ENCODE measurements at places on chromosomes 1 and 21.

DNA sequence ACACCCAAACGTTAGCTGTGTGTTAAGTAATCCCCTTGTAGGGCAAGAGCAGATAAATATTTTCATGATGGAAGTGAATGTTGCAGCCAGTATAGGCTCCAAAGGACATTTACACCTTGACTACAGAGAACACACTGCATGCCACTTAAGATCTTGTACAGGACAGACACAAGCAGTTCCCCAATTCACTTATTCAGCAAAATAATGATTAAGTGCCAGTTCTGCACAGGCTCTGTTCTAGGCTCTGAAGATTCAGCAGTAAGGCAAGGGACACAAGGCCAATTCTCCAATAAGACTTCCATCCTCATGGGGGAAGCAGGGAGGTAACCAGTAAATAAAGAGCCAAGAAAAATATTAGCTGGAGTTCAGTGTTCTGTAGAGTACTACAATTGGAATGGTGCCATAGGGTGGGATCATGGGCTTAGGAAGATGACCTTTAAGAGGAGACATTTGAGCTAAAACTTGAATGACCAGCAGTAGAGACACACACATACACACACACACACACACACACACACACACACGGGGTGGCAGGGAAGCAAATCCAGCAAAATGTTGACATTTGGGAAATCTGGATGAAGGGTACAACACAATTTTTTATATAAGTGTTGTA lies 199.9 kb upstream of the JUN start:
- DNase-seq, result no peak

DNA sequence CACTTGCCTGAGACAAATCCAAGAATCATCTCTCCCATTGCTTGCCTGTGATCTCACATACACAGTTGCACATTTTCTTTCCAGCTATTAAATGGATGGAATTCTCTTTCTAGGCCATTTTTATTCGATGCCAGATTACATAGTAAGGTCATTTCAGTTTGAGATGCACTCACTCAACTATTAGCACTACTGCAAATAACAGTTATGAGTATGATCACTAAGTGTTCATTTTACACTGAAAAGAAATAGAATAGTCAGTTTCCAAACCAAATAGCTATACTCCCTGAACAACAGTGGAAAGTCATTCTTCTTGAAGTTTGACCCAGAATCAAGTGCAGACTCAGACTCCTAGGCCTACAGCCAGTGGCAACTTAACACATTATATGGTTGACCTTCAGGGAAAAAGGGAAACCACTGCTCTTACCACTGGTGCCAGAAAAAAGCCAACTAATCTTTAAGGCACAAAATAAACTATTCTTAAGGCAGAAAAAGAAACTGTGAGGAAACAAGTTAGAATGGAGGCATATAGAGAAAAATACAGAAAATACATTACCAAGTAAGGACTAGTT lies 31.5 kb downstream of the WNT2B start:
- peak; percentile 34 for DNase-seq

- DNase-seq, result no peak
These were observed 28.3 kb downstream of the SUCO start for GRCh38 chr1:172561252-172561651.

DNA sequence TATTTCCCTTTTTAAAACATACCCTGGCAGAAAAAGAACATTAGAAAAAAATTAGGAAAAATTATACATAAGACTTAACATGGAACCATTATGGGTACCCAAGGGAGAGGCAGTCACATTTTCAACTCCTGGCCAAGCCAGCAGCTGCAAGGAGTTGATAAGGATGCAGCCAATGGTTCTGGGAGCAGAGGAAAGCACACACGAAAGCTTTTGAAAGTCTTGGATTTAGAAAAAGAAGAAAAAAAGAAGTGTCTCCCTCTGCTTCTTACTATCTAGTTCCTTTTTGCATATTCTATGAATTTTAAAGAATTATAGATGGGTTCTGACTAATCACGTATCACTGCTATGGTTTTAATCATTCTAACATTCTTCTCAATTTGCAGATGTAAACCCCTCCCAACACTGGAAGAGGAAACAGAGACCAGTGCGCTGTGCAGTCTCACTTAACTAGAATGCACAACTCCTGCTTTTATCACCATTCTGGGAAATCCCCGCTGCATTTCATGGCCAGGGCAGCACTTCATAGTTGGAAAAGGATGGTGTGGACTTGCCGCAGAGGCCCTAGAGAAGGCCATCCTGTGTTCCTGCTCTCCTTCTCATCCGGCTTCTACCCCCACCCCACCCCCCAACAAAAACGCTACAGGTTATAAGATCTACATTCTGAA lies 2.7 kb upstream of the CD58 start:
- DNase-seq, result no peak

- no peak for DNase-seq
These were observed 9.2 kb downstream of the POU2F1 start for GRCh38 chr1:167229719-167230385.

- no peak for DNase-seq
These were observed 556.2 kb upstream of the TMPRSS15 start for GRCh38 chr21:18959817-18960216.

DNA sequence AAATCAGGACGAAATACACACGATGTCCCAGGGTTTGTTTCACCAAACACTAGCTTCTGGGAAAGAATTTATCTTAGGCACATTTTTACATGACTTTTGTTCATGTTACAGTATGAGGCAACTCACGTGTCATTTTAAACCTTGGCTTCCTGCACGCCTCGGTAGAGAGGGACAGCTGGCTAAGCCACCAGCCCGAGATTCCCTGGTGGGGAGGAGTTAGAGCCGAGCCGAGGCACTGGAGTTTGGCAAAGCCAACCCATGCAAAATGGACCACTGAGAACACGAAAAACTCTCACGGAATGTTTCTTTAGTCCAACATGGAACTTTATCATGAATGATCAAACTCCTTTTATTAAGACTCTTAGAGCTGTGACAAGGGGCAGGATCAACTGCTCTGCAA lies 240.0 kb downstream of the DYRK1A start:
- DNase-seq, result no peak

GRCh38 chr1:175385316-175385715 lies 192.7 kb upstream of the KIAA0040 start:
- no peak for DNase-seq

Data from stomach (tissue), 19 donors.